ENCODE measurements at places on chromosomes 2 and 18.

DNA sequence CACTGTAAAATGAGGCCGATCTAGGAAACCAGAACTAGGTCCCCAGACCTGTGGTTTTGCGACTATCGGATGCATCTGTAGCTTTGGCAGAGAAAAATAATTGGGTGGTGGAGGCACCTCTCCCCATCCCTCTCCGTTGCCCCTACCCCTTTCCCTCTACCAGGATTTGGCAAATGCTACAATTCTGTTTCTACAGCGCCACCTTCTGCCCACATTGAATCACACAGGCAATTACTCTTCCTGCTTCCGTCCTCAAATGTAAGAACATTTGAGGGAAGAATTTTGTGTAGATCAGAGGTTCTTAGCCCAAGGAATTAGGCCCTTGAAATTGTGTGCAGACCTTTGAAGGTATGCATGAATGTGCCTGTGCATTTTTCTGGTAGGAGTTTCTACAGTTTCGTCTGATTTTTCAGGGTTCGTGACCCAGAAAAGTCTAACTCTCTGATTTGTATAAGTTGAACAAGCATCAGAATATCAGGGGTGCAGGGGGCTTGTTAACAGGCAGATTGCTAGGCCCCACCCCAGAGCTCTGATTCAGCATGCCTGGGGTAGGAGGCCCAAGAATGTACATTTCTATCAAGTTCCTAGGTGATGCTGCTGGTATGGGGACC lies 11.2 kb downstream of the ATP6V1B1 start:
- DNase-seq: peak; percentile 64

DNA sequence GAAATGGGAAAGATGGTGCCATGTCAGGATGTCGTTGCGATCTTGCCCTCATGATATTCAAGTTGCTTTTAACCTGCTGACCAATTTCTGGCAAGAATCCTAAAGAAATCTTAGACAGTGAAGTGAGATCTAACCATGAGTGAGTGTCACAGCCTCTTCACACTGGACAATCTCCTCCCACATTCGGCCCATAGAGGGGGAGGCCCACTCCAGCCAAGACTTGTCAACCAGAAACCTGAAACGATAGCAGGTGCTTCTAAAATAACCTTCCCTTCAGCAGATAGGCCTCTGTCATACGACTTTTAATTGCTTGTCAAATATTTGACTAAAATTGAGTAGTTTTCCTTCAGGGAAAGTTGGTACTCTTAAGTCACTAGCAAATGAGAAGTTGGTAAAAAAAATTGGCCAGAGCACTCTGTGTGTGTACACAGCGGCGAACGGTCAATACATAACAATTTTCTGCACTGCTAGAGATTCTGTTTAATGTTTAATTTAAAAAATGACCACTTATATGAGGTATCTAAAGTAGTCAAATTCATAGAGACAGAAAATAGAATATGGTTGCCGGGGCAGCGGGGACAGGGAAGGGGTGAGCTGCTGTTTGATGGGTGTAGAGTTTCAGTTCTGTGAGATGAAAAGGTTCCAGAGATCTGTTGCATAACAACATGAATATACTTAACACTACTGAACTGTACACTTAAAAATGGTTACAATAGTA lies 110.2 kb downstream of the VAPA start:
- DNase-seq: no peak

- no peak for DNase-seq
Observed at GRCh38 chr2:205216580-205216979, 465.7 kb upstream of the NRP2 start.

GRCh38 chr2:218418717-218419458 lies at the start of gene VIL1:
TSS of gene VIL1 (plus strand) at chr2:218419123. CDS start at chr2:218423779, 4,656 bp downstream.
- DNase-seq: no peak

GRCh38 chr18:46097431-46097800 lies 680 bp downstream of the ATP5F1A start:
- peak; percentile 62 for DNase-seq

GRCh38 chr2:238988752-238989151 lies 140.9 kb downstream of the TWIST2 start:
- no peak for DNase-seq

GRCh38 chr18:44914028-44914427 lies 233.3 kb downstream of the SETBP1 start:
- DNase-seq: no peak

DNA sequence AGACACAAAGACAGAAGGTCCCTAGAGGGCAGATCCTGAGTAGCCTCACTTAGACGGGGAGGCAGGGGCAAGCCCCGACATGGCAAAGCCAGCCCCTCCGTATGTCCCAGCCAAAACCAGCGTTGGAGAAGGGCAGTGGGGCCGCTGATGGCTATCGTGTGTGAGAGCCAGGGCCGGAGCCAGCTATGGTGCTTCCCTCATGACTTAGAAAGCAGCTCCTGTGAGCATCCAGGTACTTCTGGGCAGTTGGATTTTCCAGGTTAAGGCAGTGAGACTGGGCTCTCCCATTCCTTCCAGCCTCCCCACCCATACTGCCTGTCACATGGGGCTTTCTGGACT lies 31.2 kb upstream of the ROCK2 start:
- no peak for DNase-seq

DNA sequence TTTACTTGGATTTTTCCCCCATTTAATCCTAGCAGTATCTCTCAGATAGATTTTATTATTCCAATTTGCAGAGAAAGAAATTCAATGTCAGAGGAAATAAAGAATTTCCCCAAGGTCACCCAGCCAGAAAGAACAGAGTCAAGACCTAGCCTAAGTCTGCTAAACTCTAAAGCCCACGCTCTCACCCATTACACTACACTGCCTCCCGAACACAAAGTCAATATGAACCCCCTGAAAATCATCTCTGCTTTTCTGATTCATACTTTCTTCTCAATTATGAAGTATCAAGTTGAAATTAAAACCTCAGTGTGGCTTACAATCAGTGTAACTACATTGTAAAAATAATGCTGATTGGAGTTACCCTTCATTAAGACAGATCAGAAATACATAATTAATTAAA lies 89.6 kb downstream of the METTL8 start:
- DNase-seq: no peak

DNA sequence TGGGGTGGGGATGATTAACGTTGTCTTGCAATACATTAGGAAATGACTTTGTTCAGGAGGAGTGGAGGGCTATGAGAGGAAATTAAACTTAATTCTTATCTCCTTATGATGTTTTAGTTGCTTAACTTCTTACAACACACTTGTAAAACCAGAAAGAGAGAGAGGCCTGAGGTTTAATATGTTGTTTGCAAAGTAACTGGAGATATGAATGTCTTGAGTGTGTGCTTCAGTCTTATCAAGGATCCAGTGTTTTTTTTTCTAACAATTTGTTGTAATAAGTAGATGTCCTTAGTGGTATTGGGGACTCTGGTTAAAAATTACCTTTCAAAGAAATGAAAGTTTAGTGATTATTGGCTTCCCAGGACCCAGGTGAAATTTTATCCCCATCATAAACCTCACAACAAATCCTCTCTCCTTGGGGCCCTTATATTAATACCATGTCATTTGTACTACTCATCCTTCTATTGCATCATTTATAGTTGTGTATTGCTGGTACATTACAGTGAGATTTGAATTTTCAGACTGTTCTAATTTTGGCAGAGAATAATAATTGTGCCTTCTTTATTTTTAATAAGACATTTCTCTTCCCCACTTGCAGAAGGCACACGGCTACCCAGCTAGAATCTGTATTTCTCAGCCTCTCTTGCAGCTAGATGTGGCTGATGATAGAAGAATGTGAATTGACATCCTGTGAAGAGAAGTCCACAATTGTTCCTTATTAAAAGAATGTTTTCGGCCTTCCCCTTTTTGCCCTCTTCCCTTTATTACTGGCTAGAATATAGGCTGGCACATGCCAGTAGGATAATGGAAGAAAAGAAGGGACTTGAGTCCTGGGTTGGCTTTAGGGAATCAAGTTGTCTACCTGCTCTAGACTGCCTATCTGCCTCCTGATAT lies 91.9 kb upstream of the CXCR4 start:
- no peak for DNase-seq

- DNase-seq: no peak
Observed at GRCh38 chr2:222268311-222268990, 30.3 kb downstream of the PAX3 start.

DNA sequence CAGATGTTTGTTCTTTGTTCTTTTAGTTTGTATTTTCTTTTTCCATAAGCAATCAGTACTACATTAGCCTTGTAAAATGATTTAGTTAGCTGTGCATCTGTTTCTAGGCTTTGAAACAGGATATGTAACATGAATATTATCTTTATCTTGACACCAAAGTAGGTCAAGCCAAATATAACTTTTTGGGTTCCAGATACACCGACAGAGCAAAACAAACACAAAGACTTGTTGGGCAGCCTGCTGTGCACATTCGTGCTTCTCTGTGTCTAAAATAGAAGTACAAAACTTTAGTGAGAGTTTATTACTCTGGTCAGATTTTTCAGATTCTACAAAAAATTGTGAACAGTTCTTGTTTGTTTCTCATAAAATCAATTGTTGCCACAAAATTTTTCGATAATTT lies 1059.3 kb upstream of the GYPC start:
- no peak for DNase-seq

Measured in RPMI8226 (cell line).